Activated effector memory CD4-positive, alpha-beta T cell treated with anti-CD3 and anti-CD28 coated beads, Interleukin-2, amount 50 U/mL, for 16 hours (primary cell): ENCODE measurements at places on chromosomes 11 and 22.

DNA sequence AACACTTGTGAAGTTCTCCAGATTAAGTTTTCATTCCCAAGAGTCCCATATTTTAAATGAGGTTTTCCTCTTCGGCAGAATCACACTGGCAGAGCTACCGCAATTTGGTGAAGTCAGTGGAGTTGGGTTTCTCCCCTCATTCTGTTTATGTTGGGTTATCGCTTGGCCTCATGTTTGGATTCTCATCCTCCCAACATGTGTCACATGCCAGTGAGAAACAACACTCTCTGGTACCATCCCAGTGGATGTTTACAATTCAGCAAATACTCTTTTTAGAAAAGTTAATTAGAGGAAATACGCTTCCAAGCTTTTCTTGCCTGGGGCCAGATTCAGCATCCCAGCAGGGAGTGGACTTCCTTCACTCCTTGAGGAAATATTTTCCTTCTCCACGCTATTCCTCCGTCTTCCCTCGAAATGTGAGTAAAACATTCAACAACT, 2.1 kb downstream of the PAMR1 start:
- DNase-seq: no peak

DNA sequence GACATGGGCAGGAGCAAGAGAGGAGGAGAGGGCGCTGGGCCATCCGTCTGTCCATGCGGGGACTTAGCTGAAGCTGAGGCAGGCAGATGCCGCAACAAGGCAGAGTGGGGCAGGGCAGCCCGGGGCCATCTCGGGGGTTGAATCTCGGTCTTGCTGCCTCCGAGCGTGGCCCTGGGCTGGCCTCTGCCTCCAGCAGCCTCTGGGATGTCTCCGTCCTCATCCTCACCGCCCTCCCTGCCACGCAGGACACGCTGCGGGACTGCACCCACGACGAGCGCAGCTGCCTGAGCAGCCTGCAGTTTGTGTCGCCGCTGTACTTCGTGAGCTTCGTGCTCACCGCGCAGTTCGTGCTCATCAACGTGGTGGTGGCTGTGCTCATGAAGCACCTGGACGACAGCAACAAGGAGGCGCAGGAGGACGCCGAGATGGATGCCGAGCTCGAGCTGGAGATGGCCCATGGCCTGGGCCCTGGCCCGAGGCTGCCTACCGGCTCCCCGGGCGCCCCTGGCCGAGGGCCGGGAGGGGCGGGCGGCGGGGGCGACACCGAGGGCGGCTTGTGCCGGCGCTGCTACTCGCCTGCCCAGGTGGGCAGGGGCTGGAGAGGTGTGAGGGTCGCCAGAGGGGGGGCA, 108.4 kb downstream of the CACNA1I start:
- DNase-seq: no peak

DNA sequence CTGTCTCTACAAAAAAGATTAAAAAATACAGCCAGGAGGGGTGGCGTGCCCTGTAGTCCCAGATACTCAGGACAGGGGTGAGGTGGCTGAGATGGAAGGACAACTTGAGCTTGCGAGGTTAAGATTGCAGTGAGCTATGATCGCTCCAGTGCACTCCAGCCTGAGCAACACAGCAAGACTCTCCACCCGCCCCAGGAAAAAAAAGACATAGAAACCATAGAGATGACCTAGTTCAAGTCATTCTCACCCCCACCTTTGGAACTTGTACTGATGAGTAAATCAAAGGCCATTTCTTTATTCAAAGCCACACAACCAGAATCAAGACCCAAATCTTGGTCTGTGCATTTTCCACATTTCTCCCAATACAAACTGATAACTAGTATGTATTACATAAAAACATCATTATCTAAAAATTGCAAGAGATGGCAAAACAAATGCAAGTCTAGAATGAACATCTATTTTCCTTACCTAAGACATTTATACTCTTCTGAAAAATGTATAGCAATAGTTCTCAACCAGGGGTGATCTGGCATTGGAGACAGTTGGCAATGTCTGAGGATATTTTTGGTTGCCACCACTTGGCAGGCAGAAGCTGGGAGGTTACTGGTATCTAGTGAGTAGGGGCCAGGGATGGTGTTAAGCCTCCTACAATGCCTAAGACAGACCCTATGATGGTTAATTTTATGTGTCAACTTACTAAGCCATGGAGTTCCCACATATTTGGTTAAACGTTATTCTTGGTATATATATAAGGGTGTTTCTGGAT, 34.6 kb downstream of the LGR4 start:
- no peak for DNase-seq

DNA sequence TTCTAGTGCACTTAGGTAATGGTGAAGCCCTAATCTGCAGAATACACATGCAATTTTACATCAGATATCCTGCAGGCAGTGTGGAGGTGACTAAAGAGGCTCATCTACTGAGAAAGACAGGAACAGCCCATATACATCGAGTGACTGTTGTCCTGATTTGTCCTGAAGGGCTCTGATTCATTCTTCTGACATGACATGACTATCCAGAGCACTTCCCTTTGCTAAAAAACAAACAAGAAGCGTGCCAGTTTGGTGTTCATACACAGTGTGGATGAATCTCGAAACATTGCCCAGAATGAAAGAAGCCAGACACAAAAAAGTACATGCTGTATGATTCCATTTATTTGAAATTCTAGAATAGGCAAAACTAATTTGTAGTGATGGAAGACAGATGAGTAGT, 48.0 kb upstream of the AMPD3 start:
- DNase-seq: no peak

DNA sequence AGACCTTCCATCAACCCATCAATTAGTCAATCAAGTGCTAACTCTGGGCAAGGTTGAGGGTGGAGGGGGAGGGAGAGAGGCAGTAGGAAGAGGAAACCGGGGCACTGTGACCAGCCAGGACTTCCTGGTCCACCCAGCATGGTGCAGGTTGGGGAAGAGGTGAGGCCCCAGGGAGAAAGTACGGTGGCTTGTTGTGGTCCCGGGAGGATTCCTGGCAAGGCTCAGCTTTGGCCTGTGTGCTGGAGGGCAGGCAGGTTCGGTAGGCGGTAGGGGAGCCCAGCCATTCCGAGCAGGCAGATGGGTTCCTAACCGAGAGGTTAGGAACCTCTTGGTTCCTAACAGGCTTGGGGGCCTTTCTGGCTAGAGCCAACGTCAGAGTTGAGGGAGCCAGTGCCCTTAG, 10.8 kb downstream of the ST14 start:
- DNase-seq: no peak

GRCh38 chr11:65899356-65900124, 648 bp downstream of the FOSL1 start:
- DNase-seq: peak; percentile 90

DNA sequence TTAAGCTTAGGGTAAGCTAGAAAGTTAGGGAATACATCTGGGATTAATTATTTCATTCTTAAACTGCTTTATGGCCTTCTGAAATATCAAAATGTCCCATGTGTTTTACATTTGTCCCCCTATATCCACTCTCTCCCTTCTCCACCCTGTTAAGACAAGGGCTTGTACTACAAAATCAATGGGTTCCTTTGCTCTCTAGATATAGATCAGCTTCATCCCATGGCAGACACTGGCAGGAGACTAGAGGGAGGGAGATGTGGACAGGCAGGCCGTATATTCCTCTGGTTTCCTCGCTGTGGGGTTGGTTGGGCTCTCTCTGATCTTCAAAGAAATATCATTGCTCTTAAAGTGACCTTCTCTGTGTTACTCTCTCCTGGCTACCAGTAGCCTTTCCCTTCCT, 1281.0 kb downstream of the LRRC4C start:
- no peak for DNase-seq

- no peak for DNase-seq
Measured at GRCh38 chr11:102564110-102564509, 33.6 kb upstream of the MMP7 start.

DNA sequence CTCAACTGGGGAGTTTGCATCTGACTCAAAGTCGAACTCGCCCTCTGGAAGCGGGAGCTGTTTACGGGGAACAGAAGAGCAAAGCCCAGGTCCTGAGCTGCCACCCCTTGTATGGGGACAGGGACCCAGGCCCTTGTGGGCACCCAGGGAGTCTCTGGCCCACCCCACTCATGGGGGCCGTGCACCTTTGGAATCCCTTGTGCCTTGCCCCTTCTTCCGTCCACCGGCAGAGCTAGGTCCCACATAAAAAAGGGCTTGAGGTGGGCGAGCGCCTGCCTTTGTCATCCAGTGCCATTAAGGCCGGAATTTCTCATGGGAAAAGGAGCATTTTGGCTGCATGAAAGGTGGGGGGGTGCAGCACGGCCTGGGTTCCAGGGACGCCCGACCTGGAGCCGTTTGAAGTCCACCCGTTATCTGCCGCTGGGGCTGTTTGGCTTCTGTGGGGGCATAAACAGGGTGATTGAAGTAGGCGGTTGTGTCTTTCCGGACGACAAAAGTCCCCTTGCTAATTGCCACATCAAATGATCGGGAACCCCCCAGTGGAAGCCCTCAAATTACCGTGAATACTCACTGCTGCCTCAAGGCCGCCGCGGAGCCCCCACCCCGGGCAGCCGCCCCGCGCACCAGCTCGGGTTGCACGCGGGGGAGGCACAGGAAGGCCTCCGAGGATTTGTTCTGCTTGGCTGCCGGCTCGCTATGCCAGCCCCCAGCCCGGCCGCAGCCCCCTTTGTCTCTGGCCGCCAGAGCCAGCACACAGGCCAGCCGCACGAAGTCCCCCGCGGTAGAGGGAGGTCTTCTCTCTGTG, 49.0 kb upstream of the FGF3 start:
- DNase-seq: peak; percentile 16

GRCh38 chr11:117375960-117376359, 48.3 kb downstream of the CEP164 start:
- DNase-seq: no peak

- DNase-seq: no peak
Measured at GRCh38 chr11:33718440-33718839, 17.8 kb downstream of the CD59 start.

DNA sequence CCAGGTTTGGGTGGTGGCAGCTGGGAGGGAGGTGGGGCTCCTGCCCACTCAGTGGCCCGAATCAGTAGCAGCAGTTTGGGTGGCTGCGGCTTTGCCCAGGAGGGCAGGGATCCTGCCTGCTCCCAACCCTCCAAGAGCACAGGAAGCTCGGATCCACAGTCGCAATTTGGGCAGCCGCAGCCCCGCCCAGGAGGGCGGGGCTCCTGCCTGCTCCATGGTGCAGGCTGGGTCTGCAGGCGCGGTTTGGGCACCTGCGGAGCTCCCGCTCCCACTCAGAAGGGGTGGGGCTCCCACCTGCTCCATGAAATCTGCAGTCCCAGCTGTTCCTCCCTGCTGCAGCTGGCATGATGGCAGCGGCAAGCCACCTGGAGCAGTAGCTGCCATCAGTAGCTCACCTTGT, 38.1 kb upstream of the CALCB start:
- DNase-seq: no peak

DNA sequence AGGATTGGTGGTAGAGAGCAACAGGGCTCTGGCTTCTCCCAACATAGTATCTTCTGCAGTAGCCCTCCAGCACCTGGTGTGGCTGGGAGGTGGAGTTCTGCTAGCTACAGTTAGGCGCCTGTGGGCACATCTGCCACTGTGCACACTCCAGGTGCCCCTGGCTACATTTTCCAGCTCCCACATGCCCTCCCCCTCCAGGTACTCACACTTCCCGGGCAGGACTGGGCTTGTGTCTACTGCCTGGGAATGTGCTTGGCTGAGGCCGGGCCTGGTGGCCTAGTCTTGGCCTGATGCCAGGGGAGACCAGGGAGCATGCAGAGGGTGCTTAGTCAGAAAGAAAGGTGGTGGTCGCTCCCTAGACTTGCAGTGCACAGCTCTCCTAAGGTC, 15.8 kb downstream of the PHLDB1 start:
- no peak for DNase-seq

GRCh38 chr11:127640561-127641451, 640.2 kb upstream of the KIRREL3 start:
- no peak for DNase-seq

DNA sequence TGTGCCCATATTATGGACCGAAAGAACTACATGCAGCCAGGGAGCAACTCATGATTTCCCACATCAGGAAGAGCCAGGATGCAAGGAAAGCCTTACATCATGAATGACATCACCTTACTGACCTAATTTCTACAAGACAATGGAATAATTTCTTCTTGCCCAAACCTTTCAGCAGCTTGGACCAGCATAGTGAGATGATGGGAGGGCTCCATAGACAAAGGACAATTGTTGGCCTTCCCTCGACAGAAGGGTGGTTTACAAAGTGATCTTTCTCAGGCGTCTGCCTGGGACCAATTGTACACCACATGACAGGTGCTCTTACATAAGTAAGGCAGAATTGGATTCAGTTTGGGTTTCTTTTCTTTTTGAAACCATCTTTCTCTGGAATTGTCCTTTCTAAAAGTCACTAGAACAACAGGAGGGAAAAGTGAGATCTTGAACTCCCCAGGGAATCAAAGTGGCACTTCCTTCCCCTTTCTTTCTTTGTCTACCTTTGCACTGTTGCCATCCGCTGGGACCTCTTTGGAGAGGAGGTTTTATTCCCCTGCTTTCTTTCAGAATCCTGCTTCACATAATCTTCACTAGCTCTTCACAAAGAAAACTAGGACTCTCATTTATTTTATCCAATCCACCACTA, 51.7 kb upstream of the PAK1 start:
- DNase-seq: no peak

DNA sequence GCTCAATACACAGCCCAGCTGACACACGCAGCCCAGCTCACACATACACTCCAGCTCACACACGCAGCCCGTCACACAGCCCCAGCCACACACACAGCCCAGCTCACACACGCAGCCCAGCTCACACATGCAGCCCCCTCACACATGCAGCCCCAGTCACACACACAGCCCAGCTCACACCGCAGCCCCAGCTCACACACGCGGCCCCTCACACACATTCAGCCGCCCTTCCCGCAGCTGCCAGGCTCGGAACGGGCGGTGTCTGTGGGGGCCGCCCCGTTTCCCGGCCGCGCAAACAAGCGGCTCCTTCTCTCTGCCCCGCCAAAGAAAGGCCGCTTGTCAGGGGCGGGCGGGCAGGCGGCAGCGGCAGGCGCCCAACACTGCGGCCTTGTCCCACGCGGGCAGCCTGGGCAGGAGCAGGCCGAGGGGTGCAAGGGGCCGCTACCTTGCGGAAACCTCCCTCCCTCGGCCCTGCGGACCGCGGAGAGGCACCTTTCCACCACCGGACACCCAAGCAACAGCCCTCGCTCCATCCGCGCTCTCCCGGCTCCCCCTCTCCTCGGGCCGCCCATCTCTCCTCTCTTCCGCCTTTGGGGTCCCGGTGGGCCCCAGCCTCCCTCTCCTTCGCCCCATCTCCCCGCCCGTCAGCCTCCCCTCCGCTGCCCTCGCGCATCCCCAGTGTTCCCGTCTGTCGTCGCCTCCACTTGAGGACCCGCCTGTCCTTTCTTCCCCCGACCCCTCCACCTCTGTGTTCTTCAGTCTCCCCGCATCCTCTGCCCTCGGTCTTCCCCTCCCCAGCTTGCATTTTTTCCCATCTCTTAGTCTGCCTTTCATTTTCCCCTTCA, 2.2 kb downstream of the PHLDB1 start:
- peak; percentile 73 for DNase-seq

- DNase-seq: no peak
Measured at GRCh38 chr11:2914455-2915195, 14.6 kb downstream of the PHLDA2 start.

GRCh38 chr11:118002010-118002540, 15.9 kb downstream of the IL10RA start:
- DNase-seq: peak; percentile 86

GRCh38 chr22:17217179-17217578, 2.1 kb downstream of the ADA2 start:
- DNase-seq: no peak
